ENCODE measurements at places on chromosomes 1 and 21.

DNA sequence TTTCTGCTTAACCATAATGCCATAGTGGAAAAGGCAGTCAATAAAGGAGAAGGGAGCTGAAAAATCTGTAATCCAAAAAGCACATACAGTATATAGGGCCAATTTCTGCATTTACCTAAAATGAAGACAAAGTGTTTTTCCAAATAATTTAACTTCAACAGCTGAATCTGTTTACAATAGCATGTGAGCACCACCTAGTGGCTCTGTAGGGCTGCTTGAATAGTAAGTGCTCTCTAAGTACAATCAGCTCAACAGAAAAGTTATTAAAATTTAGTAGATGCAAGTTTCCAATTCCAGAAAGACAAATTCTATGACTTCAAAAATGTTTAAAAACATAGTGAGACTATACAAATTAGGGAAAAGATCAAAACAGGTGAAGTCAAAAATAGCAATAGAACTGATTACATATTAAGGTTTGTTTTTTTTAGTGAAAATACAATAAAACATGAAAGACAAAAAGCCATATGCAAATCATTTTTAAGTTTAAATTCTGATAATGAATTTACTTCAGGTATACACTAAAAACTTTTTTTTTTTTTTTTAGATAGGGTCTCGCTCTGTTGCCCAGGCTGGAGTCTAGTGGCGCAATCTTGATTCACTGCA lies 220.0 kb downstream of the SETD4 start:
- peak; percentile 62 for DNase-seq

- DNase-seq, result no peak
Measured at GRCh38 chr1:235291599-235292091, 36.3 kb downstream of the ARID4B start.

DNA sequence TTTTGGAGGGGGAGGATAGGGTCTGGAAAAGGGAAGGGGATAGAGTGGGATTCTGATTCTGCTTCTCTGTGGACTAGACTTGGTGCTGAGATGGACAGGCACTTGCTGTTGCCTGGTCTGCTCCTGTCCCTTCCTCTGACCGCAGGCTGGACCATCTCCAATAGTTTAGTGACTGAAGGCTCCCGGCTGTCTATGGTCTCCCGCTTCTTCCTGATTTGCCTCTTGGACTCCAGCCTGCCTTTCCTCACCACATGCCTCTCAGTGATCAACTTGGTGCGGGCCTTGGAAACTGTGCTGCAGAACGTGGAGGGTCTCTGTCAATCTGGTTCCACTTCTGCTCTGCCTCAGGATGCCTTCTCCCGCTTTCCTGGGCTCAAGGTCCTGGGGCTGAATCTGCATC lies 6.3 kb upstream of the ZSCAN20 start:
- DNase-seq, result no peak

- no peak for DNase-seq
Measured at GRCh38 chr1:74363220-74363619, 128.0 kb downstream of the TNNI3K start.

GRCh38 chr1:68269637-68270430 lies 37.5 kb upstream of the WLS start:
- DNase-seq, result no peak

DNA sequence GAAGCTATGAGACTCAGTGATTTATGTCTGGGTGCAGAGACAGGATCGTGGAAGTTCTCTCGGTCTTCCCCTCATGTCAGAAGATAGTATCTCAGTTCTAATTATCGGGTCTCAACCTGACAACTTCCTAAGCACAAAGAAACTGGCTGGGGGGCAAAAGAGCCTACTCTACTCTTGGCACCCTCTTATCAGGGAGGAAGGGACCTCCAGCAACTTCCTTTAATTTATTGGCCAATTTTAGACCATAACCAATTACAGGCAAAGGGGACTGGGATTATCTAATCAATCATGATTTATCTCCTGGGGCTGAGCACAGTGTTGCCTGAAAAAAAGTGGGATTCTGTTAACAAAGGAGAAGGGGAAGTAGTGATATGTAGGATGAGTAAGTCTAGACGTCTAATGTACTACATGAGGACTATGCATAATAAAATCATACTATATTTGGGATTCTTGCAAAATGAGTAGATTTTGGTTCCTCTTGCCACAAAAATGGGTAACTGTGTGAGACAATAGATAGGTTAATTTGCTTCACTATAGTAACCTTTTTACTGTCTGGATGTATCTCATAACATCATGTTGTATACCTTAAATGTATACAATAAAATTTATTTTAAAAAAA lies 98.8 kb downstream of the ZFYVE9 start:
- no peak for DNase-seq

GRCh38 chr21:28636752-28637691 lies 355.7 kb downstream of the LTN1 start:
- no peak for DNase-seq

DNA sequence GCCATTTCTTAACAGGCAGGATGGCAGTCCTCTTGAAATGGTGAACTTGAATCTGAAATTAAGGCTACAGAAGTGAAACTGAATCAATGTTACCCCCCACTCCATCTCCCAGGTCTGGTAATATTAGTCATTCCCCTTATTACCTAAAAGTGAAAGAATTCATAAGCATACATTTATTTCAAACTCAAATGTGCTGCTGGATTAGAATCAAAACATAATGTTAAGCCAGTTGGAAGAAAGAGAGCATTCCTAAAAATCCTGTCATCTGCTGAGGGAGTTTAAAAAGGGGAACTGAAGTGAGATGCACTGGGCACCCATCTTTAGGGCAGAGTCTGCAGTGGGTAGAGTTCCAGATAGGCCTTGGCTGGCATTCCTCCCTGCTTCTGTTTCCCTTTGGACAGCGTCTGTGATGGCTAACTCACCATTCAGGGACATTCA lies 17.4 kb downstream of the KIAA0319L start:
- DNase-seq, result no peak

DNA sequence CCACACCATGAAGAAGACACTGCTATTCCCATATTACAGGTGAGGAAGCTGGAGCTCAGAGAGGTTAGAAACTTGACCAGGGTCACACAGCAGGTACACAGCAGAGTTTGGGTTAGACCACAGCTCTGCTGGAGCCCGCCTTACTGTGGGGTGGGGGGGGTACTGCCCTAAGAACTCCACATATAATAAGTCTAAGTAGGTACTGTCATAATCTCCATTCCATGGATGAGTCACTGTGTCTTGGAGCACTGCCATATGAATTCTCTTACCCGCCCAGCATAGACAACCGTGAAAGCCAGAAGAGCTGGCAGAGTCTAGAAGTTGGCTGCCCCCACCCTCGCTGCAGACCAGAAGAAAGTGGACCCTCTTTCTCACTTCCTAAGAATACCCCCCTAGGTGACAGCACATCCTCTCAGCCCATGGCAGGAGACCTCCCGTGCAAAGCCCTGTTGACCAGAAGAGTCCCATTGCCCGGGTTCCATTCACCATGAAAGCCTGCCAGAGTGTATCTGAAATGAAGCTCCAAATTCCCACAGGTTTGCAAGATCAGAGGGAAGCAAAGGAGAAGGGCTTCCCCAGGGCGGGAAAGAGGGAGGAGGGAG lies 5.2 kb upstream of the PLA2G2D start:
- DNase-seq, result no peak

GRCh38 chr1:162997499-162998285 lies 71.5 kb upstream of the RGS4 start:
- DNase-seq, result no peak

- DNase-seq, result no peak
Measured at GRCh38 chr1:29825274-29825940, 589.1 kb downstream of the PTPRU start.

DNA sequence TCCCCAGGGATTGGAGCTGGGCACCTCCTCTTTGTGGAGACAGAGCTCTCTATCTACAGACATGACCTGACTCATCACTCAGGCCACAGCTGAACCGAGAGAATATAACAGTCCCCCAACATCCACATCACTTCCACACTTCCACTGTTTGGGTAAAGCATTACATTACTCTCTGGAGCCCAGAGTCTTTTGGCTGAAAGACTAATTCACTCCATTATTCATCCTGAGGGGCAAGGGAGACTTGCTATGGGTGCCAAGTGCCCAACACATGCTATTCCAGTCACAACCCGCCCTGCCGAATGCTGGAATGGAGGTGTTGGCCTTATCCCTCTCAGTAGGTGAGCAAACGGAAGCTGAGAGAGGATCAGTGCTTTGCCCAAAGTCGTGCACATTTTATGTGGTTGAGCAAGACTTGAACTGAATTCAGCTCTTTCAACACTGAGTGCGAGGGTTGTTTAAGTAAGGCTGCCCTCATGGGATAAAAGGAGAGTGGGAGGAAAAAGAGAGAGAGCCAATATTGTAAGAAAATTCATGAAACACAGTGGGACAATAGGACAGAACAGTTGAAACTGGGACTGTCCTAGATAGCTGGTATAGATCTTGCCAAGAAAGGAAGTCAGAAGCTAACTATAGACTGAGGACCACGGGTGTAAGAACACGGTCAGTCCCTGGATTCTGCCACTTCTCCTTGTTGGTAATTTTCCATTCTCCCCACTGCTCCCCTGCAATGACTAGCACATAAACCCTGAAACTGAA lies 13.5 kb upstream of the CHI3L1 start:
- DNase-seq, result no peak

DNA sequence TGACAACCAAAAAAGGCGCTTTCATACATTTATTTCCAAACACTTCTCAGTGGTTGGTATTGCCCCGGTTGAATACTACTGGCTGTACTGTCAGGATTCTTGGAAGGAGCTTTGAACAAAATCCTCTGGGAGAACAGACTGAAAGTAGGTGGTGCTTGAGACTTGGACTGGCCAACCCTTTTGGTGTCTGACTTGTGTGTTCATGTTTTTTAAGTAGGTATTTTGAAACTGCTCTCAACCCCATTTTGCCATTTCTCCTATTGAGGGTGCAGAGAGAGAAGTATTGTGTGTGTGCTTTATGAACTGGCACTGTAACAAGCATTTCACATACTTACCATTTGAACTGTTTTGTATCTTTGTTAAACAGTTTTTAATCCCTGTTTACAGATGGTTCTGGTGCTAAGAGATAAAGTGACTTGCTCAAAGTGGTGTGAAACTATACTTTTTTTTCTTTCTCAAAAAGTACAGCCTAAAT lies 21.2 kb downstream of the ARID1A start:
- no peak for DNase-seq

DNA sequence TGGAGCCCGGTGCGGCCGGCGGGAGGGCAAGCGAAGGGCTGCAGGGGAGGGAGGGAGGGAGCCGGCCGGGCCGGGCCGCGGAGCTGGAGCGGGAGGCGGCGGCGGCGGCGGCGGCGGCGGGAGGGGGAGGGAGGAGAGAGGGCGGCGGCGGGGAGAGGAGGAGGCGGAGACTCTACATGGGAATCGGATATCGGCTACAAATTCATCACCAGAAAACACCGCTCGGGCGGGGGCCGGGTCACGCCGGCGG lies at the start of gene AKT3:
TSS of gene AKT3 (minus strand) at position 42 of the 250 bp plus-strand sequence. CDS start 7,073 bp downstream, outside the sequence.
- no peak for DNase-seq

GRCh38 chr1:47765236-47765635 lies 231.9 kb downstream of the TRABD2B start:
- no peak for DNase-seq

- DNase-seq, result no peak
Measured at GRCh38 chr1:87176087-87176486, 152.6 kb upstream of the LMO4 start.

DNA sequence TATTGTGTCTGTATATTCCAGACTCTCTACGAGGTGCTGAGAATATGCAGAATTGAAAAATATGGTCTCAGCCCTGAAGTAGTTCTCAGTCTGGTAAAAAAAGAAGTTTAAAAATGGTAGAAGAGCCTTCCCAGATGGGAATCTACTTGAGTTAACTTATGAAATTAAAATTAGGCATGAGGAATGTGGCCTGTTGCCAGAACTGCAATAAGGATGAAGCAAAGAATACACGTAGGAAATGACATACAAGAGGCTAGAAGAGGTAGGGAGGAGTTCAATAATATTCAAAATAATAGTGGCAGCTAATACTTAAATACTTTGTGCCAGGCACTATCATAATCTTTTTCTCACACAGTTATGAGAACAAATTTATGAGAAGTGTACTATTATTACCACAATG lies 6.3 kb downstream of the ASPM start:
- no peak for DNase-seq

GRCh38 chr21:16454399-16454798 lies 724.6 kb downstream of the USP25 start:
- no peak for DNase-seq

DNA sequence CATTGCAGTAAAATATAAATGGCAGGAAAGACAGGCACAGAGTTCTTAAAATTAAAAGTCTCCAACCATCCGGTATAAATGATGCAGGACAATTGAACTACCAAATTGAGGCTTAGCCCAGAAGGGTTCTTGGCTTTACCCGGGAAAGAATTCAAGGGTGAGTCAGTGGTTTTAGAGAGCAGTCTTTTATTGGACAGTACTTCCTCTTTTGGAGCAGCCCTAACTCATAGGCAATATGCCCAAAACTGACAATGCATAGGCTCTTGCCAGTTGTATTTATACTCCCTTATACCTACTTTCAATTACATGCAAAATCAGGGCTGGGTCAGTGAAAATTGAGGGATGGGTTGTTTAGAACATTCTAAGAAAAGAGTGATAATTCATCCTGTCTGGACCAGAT lies 1628.9 kb upstream of the PRMT6 start:
- DNase-seq, result no peak

DNA sequence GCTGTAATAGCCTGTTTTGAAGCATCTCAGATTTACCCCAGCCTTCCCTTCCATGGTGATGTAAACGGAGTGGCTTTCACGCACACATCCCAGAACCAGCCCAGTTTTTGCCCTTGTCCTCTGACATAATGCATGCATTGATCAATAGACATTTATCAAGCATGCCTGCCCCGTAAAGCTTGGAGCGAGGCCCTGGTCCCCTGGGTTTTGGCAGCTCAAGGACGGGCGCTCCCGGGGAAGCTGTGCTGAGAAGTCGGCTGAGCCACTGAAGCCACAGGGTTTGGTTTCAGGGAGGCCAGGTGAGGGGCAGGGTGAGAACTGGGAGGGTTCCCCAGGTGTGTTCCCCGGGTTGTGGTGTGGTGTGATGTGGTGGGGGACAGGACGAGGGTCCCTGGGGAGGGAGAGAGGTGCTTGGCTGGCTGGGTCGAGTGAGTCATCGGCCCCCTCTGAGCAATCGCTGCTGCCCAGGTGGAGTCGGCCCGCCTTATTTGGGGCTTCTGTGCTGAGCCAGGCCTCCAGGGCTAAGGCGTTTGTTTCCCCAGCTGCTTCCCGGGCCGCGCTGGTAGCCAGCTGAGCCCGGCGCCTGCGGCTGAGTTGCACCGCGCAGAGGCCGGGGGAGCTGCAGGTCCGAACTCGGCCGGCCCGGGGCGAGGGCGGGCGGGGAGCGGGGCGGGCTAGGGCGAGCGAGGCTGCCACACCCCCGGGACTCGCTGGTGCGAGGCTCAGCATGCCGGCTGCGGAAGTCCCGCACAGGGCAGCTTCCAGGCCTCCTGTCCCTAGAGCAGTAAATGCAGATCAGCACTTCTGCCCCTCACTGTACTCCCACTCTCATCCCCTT lies 23.6 kb downstream of the ATP2B4 start:
- peak; percentile 71 for DNase-seq

DNA sequence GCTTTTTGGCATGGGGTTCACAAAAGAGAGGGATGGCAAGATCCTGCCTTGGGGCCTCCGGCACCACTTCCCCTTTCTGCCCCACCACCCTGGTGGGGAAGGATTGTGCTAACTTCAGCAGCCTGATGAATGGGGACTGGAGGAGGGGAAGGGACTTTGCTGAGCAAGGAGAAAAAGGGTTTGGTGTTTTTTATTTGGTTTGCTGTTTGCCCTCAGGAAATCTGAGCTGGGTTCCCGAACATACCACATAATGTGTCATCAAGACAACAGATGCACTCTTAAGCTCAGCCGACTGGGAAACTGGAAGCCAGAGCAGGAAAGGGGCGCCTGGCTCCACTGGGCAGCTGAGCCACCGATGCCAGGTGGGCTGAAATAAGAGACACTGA lies 19.8 kb downstream of the OLFML2B start:
- no peak for DNase-seq

- DNase-seq, result no peak
Measured at GRCh38 chr1:175128523-175128922, 60.9 kb downstream of the TNN start.

All from CD4-positive, alpha-beta T cell (primary cell).